ENCODE measurements at places on chromosomes 4 and X. TPM values are rescaled to one million over a fixed set of nuclear protein-coding genes. Genes with fewer than 3 reads are reported as not detected.

DNA sequence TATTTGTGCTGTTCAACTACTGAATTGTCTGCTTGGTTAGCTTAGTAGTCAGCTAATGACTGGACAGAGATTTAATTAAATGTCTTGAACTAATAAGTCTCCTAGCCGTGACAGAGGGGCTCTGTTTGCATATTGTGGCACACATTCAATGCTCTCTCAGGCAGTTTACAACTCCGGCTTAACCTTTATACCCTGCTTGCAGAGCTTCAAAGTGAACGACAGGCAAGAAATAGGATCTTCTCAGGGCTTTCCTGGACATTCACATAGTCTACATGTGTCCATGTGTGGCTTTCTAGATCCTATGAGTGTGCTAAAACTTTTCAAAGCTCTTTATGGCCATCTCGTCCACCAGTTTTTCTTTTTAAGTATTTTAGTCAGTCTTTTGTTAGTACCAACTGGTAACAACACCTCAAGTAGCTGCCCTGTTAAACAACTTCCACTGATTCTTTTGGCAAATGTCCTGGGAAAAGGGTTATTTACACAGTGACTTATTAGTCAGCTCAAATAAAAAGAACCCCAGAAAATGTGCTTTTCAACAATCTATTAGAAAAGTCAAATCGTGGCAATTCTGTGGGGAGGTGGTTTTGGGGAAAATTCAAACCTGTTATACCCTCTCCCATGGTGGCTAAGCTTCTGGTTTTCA, 28.6 kb downstream of the OR13H1 start:
- DNase-seq, result no peak

DNA sequence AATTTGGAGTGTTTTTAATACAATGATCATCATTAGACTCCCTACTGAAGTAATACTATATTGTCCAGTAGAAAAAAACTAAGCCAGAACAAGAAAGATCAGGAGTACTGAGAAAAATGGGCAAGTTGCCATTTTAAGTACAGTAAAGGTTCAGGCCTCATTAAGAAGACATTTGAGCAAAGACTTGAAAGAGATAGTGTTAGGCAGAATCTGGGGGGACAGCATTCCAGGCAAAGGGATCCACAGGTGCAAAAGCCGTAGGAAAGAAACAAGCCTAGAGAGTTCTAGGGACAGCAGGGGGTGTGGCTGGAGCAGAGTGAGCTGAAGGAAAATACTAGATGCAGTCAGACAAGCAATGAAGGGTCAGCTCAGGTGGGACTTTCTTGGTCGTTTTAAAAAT, 58.1 kb upstream of the INTU start:
- no peak for DNase-seq

DNA sequence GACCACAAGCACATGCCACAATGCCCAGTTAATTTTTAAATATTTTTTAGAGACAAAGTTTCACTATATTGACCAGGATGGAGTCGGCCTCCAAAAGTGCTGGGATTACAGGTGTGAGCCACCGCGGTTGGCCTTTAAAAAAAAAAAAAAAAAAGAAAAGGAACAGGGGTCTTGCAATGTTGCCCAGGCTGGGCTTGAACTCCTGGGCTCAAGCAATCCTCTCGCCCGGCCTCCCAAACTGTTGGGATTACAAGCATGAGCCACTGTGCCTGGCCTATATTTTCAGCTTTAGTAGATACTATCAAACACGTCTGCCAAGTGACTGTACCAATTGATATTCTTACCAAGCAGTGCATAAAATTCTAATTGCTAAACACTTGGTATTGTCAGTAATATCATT, 8.8 kb downstream of the UGDH start:
- no peak for DNase-seq

GRCh38 chr4:1717129-1718094, 3.7 kb downstream of the TMEM129 start:
- DNase-seq, result no peak

DNA sequence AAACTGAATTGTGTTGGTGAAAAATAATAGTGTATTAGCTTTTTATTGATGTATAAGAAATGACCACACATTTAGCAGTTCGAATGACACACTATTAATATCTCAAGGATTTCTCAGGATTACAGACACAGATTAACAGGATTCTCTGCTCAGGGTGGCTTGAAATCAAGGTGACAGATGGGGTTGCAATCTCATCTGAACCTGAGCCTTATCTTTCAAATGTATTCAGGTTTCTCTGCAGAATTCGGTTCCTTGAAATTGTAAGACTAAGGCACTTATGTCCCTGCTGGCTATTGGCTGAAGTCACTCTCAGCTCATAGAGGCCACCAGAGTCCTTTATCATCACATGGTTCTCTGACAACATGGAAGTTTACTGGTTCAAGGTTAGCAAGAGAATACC, 1780.1 kb downstream of the ARAP2 start:
- DNase-seq, result no peak

- no peak for DNase-seq
Measured at GRCh38 chr4:158649111-158649680, 22.5 kb downstream of the C4orf46 start.

GRCh38 chr4:124282301-124282898, 430.1 kb downstream of the ANKRD50 start:
- DNase-seq, result no peak

- DNase-seq, result no peak
Measured at GRCh38 chr4:2082118-2082517, 23.0 kb downstream of the NAT8L start.

DNA sequence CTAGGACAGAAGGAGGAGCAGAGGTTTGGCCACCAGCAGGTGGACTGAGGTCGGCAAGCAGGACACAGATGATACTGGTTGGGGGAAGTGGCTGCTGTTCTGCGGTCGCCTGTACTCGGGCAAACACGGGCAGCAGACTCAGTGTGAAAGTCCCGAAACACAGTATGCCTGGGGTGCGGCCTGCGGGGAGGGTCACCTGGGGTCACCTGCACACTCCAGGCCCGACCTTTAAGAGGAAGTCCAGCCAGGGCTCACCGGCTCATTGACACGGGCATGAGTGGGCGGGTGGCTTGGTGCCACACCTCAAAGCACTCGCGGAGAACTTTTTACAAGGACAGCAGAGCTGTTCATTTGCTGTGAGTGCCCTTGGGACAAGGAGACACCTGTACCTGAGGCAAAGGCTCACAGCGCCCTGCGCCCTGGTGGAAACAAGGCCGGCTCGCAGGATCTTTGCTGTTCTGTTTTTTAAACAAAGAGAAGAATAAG, 71.5 kb upstream of the MXD4 start:
- DNase-seq, result no peak

- no peak for DNase-seq
Measured at GRCh38 chr4:99135541-99136162, 8.4 kb downstream of the ADH4 start.

DNA sequence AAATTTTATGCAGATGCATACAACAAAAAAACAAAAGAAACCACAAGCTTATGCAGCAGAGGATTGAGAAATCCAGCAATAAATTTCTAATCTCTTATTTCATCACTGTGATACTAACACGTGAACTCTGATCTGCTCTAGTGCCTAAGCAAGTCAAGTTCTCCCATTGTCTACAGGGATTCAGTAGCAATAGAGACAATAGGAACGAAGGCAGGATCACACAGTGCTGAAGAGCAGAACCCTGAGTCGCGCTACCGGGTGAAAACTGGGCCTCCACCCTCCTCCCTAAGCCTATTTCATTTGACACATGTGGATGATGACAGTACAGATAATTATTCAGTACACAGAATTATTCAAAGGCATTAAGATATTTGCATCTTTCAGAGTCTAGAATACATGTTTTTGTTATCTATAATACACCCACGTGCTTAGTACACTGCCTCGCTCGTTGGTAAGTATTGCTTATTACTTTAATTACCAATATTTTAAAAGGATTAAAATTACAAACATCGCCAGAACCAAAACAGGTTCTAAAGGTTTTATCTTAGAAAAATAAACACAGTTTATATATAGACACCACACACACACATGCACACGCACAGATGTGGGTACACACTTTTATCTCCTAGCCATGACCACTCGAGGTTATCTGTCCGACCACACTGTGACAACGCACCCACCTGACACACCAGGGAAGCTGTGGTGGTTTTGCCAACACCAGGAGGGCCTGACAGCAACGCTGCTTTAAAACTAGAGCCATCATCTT, 60.1 kb downstream of the RFC1 start:
- DNase-seq, result no peak

DNA sequence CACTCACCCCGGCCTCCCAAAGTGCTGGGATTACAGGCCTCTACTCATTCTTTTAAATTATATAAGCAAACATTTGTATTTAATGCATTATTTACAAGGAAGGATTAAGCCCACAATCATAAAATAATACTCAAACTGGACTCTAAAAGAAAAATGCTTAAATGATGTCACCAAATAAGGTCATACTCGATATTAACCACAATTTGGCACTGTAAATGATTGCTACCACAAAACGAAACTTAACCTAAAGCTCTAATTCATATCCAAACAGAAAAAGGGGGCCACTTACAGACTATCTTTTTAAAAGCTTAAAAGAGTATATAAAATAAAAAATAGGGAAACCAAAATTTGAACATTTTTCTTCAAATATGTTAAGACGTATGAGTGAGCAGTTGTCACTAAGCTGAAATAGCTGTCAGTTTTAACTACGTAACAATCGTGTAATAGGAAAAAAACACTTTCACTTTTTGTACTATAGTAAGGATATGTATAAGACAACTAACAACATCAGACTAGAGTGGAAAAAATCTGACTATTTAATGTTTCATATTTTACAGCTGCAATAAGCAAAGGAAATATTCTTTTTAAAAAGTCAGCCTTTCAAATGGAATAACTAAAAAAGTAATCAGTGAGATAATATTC, 108.2 kb upstream of the GPR34 start:
- no peak for DNase-seq

DNA sequence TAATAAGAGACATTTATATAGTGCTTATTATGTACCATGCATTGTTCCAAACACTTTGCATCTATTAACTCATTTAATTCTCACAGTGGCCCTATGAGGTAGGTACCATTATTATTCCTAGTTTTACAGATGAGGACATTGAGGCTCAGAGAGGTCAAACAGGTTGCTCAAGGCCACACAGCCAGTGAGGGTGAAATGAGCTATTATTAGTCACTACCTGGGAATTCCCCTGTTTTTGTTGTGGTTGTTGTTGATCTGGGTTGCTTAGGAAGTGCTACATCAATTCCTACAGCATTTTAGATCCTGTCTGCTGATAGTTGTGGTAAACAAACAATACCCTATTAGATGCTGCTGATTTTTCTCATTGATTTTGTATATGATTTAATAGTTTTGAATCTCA, 41.2 kb downstream of the APLN start:
- DNase-seq, result no peak

DNA sequence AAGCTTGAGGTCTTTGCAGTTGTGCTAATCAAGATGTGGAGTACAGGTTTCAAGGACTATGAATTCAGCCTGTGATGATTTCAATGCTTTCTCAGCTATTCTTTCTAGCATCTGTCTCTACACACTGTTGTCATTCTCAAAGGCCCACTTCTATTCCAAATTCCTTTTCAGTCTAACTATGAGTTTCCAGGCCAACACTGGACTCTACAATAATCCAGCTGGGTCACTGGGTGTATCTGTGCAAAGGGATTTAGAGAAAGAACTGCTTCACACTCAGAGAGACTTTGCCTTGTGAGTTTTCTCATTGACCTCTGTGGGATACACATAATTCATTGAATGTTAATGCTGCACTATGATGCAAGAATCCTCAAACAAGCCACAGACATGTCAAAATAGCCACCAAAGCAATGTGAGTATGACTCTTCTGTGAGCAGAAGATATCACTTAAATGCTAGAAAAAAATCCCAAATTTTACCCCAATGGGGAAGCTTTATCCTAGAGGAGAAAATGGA, 171.8 kb upstream of the CLNK start:
- DNase-seq, result no peak

- DNase-seq, result no peak
Measured at GRCh38 chr4:185016101-185016940, 2.0 kb upstream of the HELT start.

GRCh38 chr4:89681219-89681618, 155.7 kb downstream of the SNCA start:
- DNase-seq, result no peak

DNA sequence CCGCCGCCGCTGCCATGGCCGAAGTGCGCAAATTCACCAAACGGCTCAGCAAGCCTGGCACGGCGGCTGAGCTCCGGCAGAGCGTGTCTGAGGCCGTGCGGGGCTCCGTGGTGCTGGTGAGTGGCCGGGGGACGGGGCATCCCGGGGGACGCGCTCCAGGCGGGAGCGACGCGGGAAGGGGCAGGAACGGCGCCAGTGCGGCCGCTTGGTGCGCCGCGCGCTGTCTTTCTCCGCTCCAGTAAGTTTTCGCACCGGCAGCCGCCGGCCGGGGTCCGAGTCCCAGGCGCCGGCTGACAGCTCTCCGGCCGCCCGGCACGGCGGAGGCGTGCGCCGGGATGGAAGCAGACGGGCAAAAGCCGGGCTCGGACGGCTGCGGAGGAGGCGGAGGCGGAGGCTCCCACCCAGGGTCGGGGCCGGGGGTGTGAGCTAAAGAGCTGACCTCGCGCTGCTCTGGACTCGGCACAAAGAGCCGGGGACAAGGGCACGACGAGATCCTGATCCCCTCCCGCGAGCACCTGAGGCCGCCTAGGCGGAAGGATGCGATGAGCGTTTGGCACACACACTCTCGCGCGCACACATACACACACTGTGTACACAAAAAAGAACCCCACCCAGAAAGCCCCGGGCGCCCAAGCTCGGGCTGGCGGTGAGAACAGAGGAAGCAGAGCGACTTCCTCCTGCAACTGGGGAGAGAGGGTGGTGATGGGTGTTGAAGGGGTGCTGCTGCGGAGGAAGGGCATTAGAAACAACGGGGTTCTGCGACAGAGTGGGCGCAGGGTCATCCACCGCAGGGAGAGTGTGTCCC, 545 bp downstream of the DOCK11 start:
- DNase-seq, result peak; percentile 24

The VEGFD gene
- total RNA-seq, result not detected

The TAF7L gene
- not detected for total RNA-seq

The PAGE1 gene
- not detected for total RNA-seq
